ENCODE measurements at places on chromosomes 7 and 10.

DNA sequence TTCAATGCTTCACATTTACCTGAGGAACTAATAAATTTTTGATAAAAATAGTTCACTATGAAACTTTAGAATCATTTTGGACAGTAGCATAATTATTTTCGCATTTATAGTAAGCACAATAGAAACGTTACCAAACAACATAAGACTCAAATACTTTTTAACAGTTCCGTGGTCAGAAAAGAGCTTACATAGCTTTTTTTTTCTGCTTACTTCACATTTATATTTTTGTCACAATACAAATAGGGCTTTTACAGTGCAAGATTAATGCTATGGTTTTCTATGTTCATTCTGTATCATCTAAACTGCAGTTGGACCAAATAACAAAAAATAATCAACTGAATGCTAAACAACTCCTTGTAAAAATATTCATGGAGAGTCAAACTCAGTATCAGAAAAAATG is 26.5 kb upstream of the RHOBTB1 start:
- no peak for DNase-seq

GRCh38 chr10:34731885-34732701 is 83.0 kb downstream of the PARD3 start:
- DNase-seq: no peak

DNA sequence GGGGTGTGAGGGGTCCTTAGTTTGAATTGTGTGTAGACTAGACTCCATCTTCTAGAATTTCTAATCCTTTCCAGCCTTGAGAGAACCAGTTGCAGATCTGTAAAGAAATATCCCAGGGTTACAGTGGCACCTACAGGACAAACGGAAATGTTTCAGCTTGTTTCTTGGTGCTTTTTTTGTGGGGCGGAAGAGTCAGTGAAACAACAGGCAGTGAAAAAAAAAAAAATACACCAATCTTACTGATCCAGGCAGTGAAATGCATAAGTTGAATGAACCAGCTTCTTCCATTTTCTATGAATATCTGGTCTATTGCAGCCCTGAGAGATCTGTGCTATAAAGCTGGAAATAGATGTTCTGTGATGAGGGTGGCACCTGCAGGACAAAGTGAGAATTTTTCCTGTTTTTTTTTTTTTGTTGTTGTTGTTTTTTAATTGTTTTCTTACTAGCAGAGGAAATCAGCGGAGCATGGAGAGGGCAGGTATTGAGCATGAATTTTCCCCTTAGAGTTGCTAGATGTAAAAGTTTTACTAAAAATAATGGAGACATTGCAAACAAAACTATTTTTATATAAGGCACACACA is 81.9 kb upstream of the DYNC1I1 start:
- peak; percentile 6 for DNase-seq

DNA sequence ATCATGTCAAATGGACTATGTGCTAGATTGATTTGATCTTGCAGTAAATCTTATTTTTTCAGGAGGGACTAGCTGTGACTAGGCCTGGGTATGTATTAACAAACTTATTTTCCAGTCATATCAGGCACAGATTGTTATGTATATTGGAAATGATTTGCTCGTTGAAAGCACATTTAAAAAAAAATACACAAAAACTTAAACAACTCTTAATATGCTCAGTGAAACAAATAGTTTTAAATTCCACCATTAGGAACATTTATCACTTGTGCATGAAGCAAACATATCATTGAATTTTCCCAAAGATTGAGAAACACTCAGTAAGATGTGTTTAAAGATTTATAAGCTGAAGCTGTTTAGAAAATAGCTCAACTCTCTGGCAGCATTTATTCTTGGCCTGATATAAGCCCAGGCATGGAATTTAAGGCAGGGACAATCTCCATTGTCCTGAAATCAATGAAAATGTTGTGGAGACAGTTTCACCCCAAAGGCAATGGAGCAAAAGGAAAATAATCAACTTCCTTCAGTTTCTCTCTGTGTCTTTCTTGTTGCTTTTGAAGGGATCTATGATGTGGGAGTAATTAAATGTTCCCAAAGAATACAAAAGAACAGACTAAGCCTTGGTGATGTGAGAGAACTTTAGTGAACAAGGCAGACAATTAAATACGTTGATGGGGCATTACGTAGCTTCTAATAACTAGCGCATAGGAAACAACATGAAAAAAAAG is 250.3 kb downstream of the GPR37 start:
- DNase-seq: no peak

GRCh38 chr7:138015096-138015495 is 13.2 kb upstream of the CREB3L2 start:
- DNase-seq: no peak

GRCh38 chr7:10022957-10023356 is 950.7 kb upstream of the PHF14 start:
- DNase-seq: no peak

- no peak for DNase-seq
Measured at GRCh38 chr10:95648138-95648537, 8.4 kb downstream of the ALDH18A1 start.

DNA sequence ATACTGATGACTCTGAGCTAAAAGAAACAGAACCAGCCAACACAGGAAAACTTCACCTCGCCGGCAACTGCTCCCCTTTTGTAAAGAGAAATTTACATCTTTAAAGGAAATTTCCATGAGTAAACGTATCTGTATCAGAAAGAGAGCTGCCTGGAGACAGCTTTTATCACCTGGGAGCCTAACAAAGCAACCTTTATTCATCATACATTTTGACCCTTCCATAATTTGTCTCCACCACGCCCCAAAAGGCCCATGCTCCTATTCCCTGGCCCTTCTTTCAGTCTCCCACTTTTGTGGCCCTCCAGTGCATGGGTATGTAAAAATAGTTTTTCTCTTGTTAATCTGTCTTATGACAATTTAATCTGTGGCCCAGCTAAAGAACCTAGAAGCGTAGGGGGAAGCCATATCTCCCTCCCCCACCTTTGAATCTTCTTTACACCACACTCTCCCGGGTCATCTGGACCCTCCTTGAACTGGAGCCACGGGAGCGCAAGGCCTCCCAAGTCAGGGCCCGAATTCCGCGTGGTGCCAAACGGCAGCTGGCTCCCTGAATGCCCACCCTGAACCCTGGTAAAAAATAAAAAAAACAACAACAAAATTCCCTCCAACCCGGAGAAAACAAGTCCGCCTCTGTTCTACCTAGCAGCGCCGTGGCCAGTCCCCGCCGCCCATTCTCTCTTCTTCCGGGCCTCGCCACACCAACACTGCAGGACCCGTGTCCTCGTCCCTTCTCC is 15.4 kb upstream of the FKBP9 start:
- no peak for DNase-seq

DNA sequence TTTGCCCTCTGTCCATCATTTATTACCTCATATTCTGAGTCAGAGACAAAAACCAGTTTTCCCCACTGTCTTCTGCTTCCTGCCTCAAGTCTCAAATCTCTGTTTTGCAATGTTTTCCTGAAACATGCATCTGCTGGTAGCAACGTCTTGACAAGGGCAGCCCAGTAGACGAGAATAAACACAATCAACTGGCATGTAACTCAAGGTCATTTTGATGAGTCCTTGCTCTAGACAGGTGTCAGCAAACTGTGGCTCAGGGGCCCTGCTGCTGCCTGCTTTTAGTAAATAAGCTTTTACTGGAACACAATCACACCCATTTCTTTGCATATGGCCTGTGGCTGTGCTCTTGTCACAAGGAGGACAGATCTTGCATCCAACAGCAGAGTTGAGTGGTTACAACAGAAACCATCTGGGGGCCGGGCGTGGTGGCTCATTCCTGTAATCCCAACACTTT is 59.8 kb downstream of the ITIH5 start:
- no peak for DNase-seq

DNA sequence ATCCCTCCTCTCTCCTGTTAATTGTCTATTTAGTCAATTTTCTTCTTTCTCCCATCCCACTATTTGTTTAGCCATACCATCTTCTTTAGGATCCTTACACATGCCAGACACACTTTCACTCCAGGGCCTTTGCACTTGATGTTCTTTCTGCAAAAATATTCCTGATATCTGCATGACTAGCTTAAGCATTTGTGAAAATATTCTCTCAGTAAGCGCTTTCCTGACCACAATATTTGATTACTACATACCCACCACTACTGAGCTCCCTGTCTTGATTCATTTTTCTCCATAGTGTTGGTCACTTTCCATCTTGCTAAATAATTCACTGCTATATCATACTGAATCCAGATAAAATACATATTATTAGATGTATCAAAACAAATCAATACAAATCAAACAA is 75.1 kb downstream of the SEMA3D start:
- no peak for DNase-seq

- no peak for DNase-seq
Measured at GRCh38 chr7:79593866-79594301, 140.4 kb upstream of the MAGI2 start.

DNA sequence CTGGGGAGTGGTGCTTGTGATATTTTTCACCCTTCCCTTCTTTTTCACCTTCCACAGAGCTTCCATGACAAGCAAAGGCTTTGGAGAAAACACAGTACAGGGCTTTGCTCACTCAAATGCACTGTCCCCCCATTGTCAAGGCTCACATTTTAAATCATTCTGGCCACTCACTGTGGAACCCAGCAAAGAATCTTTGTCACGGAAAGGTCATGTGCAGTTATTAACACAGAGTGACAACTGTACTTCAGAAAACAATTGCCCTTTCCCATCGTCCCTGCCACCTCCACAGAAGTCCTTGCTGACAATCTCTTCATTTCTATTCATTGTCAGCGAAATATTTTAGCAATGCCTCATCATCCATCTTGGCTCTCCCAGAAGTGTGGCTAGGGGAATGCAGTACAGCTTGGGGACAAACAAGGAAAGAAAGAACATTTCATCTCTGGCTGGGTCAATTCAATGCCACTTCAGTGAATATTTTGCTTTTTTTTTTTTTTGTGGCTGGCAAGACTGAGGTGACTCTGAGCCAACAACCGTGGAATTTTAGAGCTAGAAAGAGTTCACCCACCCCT is 851.0 kb downstream of the KCNMA1 start:
- no peak for DNase-seq

- no peak for DNase-seq
Measured at GRCh38 chr7:37027557-37028341, 303.5 kb upstream of the AOAH start.

GRCh38 chr10:99854860-99855259 is 72.4 kb downstream of the ABCC2 start:
- peak; percentile 81 for DNase-seq

DNA sequence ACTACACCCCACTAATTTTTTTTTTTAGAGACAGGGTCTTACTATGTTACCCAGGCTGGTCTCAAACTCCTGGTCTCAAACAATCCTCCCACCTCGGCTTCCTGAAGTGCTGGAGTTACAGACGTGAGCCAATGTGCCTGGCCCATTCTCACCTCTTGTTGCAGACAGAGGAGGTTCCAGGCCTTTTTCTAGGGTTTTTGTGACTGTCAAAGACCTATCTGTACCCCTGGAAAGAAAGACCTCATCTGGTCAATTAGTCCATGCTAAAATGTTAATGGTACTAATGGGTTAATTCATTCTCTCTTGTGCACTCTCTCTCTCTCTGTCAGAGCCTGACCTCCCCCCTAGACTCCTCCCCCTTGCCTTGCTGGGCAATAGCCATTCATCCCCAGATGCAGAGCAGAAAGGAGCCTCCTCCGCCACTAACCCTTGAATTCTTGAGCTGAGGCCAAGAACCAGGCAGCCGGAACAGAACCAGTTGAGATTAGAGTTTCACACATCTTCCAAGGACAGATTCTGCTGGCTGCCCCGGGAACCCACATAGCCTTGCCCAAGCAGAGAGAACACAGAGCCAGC is 209.7 kb downstream of the SKIDA1 start:
- peak; percentile 93 for DNase-seq

GRCh38 chr7:151152643-151153513 is 14.6 kb downstream of the GBX1 start:
- DNase-seq: no peak

DNA sequence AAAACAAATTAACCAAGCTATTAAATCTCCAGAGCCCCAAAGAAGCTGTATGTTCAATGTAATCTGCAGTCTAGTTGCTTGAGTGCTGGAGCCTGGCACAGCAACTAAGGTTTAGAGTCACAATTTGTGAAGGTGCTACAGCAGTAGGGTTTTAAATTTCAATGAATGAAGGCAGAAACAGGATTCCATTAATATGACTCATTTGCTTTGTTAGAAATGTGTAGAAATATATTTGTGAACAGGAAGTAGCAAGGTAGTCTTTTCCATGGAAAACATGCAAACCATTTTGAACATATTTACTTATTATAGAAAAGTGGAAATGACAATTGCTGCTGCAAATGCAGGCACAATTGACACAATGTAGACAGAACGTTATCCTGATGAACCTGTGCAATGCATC is 149.0 kb upstream of the STEAP4 start:
- no peak for DNase-seq

DNA sequence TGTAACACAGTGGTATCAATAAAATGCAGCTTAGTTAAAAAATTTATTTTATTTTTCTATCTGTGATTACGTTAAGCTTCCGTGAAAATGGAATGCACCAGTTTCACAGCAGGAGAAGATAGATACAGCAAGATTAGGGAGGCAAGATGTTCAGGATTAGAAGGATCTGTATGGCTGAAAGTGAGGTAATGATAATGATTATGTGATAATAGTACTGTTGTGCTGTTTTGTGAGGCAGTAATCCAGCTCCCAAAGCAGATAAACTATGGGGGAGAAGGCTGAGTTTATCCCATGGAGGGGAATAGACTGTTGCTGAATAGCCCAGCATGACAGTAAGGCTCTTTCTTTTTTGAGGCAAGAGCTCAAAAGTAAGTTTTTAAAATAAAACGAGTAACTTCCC is 216.1 kb upstream of the PRPS1L1 start:
- no peak for DNase-seq

- DNase-seq: no peak
Measured at GRCh38 chr7:85074-85882, 107.1 kb upstream of the FAM20C start.

DNA sequence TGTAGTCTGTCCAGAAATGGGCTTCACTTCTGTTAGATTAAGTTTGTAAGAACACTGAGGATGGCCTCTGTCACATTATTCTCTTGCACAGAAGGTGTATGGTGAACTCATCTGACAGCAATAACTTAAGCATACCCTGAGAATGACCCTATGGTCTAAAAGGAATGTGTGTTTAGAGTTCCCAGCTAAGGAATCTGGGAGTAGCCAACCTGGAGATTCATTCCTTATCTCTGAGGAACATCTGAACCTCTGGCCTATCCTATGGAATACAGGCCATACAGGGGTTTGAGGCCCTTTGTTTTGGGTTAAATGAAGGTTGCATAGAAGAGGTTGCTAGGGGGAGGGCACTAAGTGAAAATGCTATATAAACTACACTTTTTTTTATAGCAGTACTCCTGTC is 41.4 kb downstream of the LAMB4 start:
- no peak for DNase-seq

- DNase-seq: no peak
Measured at GRCh38 chr10:131047501-131047900, 264.0 kb downstream of the TCERG1L start.

GRCh38 chr7:33952824-33953223 is 47.5 kb downstream of the BMPER start:
- DNase-seq: no peak
